ENCODE measurements at places on chromosomes 2 and 18. TPM values are rescaled to one million over a fixed set of nuclear protein-coding genes. Genes with fewer than 3 reads are reported as not detected.

DNA sequence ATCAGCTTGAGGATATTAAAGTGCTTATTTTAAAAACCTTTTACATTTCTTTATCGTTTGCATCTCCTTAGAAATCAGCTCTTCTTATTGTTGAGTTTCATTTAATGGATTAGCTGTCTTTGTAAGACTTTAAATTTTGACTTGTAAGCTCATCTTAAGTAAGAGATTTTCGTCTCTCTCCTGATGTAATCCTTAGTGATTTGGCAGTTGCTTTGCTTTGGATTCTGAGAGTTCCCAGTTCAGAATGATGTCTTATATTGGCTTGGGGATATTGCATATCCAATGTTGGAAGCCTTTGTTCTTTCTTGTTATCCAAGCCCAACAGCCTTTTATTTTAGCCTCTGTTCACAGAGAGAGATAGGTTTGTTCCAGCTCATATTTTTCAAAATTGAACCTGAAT lies 212.1 kb downstream of the ARL6IP6 start:
- no peaks in the 10 kb centered on the region for H3K36me3 ChIP-seq
- no peak overlapping the region for H3K4me3 ChIP-seq
- H3K27ac ChIP-seq, result no peak overlapping the region

DNA sequence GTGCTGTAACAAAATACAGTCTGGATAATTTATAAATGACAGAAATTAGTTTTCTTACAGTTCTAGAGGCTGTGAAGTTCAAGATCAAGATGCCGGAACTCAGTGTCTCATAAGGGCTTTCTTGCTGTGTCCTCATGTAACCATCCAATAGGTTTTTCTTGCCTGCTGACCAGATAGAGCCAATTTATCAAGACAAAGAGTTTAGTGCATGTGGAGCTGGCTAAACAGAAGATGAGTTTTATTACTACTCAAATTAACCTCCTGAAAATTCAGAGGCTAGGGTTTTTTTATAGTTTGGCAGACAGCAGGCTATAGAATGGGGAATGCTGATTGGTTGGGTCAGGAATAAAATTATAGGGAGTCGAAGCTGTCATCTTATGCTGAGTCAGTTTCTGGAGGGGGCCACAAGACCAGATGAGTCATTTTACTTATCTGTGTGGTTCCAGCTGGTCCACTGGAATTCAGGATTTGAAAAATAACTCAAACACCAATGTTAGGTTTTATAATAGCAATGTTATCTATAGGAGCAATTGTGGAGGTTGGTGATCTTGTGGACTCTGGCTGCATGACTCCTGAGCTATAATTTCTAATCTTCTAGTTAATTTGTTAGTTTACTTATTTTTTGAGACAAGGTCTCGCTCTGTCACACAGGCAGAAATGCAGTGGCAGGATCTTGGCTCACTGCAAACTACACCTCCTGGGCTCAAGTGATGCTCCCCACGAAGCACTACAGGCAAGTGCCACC lies 3.2 kb upstream of the PDK1 start:
- no peaks in the 10 kb centered on the region for H3K36me3 ChIP-seq
- H3K4me1 ChIP-seq, result peaks cover 22% of the 10 kb centered on the region
- H3K27me3 ChIP-seq, result no peaks in the 10 kb centered on the region
- no peak for DNase-seq
- no peak overlapping the region for H3K27ac ChIP-seq
- no peak overlapping the region for H3K4me3 ChIP-seq

DNA sequence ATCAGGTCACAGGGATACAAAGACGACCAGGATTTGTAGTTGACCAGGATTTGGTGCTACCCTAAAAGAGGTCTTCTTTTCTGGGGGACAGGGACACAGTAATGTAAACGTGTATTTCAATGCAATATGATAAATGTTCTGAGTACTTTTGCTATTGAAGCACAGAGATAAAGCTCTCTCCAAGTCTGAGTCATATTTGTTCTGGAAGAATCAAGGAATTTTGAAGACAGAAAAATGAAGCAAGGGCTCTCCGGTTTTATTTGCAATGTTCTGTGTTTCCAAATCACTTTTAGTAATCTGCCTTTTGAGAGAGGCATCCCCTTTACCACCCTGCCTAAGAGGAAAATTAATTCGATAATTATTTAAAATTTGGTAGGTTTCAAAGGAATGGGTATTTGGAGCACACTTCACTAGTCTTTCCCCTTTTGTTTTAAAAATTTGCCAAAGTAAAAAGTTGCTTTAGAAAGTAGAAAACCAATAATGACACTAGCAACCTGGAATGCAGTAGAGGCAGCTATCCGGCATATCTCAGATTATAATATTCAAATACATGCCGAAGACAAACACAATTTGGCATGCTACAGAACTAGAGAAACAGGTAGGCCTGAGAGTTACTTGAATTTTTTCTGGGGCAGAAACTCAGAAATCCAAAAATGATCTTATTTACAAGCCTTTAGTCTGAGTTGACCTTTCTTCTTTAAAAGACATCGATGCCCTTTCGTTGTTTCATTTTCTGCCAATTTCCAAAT lies 82.7 kb downstream of the MREG start:
- peak overlapping the region; percentile 4 for H3K27ac ChIP-seq
- no peak overlapping the region for H3K4me3 ChIP-seq
- H3K27me3 ChIP-seq, result no peaks in the 10 kb centered on the region

- H3K27me3 ChIP-seq, result peaks cover 12% of the 10 kb centered on the region
- H3K4me1 ChIP-seq, result peaks cover 24% of the 10 kb centered on the region
- no peaks in the 10 kb centered on the region for H3K36me3 ChIP-seq
- DNase-seq, result no peak
- H3K27ac ChIP-seq, result no peak overlapping the region
- no peak overlapping the region for H3K4me3 ChIP-seq
These were observed 8.2 kb downstream of the CYP26B1 start for GRCh38 chr2:72139471-72139873.

EML6 gene
- total RNA-seq, result 0.73 TPM

DNA sequence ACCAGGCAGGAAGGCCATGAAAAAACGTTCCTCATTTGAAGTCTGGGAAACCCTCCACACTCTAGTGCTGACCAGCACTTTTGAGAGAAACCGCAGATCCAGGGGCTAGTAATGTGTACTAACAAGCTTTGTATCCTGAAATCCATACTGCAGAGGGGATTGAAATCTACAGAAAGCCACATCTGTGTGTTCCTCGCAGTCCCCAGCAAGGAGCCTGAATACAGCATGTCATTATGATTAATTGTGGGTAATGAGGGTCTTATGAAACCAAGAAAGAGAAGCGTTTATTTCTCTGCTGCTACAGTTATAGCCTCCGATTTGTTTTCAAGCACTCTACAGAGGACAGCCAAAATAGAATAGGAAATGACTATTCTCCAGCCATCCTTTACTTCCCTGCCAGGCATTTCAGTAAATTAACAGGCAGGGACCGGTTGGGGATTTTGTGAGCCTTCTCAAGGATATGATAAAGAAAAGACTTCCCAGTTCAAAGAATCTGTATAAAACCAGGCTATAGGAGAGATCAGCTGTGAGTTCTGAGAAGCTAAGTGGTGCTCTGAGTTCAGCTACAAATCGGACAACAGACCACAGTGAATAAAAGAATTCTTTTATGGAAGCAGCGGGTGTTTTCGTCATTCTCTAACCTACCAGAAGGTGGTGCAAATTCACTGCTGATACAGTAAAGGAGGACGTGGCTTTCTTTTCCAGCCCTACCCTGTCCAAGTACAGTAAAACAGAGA lies 133.4 kb downstream of the INSIG2 start:
- no peaks in the 10 kb centered on the region for H3K4me1 ChIP-seq
- H3K36me3 ChIP-seq, result no peaks in the 10 kb centered on the region
- H3K27me3 ChIP-seq, result peaks cover 72% of the 10 kb centered on the region
- no peak overlapping the region for H3K27ac ChIP-seq

DNA sequence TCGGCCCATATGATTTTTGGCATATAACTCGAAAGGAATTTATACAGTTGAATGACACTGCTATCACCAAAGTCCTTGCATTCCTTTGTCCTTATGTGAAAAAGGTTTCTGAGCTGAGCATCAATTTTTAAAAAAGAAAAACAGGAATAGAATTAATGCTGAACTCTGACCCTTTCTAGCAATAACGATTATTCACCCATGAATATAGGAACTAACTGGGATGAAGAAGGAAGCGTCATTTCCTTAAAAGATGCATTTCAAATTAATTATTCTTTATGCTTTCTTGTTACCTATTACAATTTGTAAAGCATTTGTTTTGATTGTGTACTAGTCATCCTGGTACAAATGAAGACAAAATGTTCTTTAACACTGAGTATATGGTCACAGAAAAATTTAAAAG lies 19.3 kb downstream of the TMEM247 start:
- no peak overlapping the region for H3K4me3 ChIP-seq
- no peaks in the 10 kb centered on the region for H3K4me1 ChIP-seq
- H3K27me3 ChIP-seq, result no peaks in the 10 kb centered on the region
- no peak overlapping the region for H3K27ac ChIP-seq

DNA sequence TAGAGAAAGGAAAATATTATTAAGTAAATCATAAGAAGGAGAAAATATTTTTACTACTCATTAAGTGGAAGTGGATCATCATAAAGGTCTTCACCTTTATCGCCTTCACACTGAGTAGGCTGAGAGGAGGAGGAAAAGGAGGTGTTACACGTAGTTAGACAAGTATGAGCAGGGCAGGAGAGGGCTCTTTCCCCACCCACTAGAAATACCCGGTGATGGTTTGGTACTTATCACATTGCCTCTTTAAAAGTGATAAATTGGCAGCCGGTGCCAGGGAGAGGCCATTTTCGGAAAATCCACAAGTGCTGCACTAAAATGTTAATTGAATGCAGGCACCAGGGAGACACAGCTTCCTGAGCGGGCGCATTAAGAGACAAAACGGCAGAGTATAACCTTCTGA lies 598.7 kb upstream of the SOX11 start:
- no peak overlapping the region for H3K27ac ChIP-seq
- no peak for DNase-seq
- H3K27me3 ChIP-seq, result no peaks in the 10 kb centered on the region
- no peak overlapping the region for H3K4me3 ChIP-seq
- H3K36me3 ChIP-seq, result no peaks in the 10 kb centered on the region

RESP18 gene
- not detected for total RNA-seq

IL36B gene
- total RNA-seq, result not detected

DNA sequence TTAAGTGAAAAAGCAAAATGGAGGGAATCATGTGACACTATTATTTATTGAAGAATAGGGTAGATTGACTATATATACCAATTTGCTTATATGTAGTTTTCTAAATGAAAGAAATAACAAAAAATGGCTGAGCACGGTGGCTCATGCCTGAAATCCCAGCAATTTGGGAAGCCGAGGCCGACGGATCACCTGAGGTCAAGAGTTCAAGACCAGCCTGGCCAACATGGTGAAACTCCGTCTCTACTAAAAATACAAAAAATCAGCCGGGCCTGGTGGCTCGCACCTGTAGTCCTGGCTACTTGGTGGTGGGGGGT lies 59.3 kb upstream of the MYCN start:
- H3K4me3 ChIP-seq, result no peak overlapping the region
- H3K27ac ChIP-seq, result no peak overlapping the region
- no peaks in the 10 kb centered on the region for H3K4me1 ChIP-seq
- no peaks in the 10 kb centered on the region for H3K36me3 ChIP-seq
- DNase-seq, result no peak
- no peaks in the 10 kb centered on the region for H3K27me3 ChIP-seq

CENPO gene
- 10.6 TPM for total RNA-seq

RBKS gene
- total RNA-seq, result 4.0 TPM

CRYGC gene
- not detected for total RNA-seq

GRCh38 chr2:240628808-240629618 lies 3.7 kb downstream of the GPR35 start:
- no peaks in the 10 kb centered on the region for H3K27me3 ChIP-seq
- H3K27ac ChIP-seq, result no peak overlapping the region
- H3K4me3 ChIP-seq, result no peak overlapping the region
- DNase-seq, result peak; percentile 74
- H3K4me1 ChIP-seq, result no peaks in the 10 kb centered on the region

GNAL gene
- total RNA-seq, result 1.8 TPM

DNA sequence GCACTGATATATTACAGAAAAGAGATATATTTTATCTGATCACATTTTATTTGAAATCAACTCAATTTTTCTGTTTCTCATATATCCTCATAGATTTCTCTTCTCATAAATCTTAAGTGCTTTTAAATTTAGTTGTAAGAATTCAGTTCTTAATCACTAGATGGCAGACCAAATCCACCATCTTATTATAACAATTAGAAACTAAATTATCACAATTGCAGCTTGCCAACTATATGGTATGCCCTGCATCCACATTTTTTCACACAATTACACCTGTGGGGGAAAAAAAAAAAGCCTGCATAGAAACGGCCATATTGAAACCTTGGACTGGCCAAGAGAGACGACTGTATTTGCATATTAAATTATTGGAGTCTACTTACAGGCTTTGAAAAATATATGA lies 64.4 kb downstream of the COL5A2 start:
- H3K27ac ChIP-seq, result no peak overlapping the region
- no peak for DNase-seq
- no peaks in the 10 kb centered on the region for H3K4me1 ChIP-seq
- H3K4me3 ChIP-seq, result no peak overlapping the region
- H3K36me3 ChIP-seq, result no peaks in the 10 kb centered on the region
- no peaks in the 10 kb centered on the region for H3K27me3 ChIP-seq

GRCh38 chr2:172969166-172969565 lies 106.5 kb upstream of the MAP3K20 start:
- no peaks in the 10 kb centered on the region for H3K36me3 ChIP-seq
- no peaks in the 10 kb centered on the region for H3K27me3 ChIP-seq
- H3K4me1 ChIP-seq, result no peaks in the 10 kb centered on the region
- DNase-seq, result no peak
- H3K27ac ChIP-seq, result peak overlapping the region; percentile 31
- no peak overlapping the region for H3K4me3 ChIP-seq

FAM110C gene
- 5.5 TPM for total RNA-seq

DNA sequence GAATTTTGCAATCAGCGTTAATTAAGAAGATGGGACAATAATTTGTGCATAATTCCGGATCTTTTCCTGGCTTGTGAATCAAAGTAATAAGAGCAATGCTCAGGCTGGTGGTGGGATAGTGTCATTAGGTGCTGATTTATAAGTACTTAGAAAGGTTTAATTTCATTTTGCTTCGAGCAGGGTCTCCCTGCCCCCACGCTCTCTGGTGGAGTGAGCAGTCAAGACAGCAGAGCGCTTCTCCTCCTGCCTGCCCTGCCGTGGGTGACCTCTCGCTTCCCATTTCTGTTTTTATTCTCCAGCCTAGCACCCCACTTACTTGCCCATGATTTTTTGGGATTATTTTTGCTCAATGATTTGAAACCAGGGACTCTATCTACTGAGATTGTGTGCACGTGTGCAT lies 7.1 kb downstream of the ASB18 start:
- H3K27me3 ChIP-seq, result peaks cover 32% of the 10 kb centered on the region
- no peak for DNase-seq
- no peak overlapping the region for H3K27ac ChIP-seq

GRCh38 chr2:144630459-144631215 lies 110.7 kb upstream of the ZEB2 start:
- no peak overlapping the region for H3K27ac ChIP-seq
- no peaks in the 10 kb centered on the region for H3K27me3 ChIP-seq
- no peaks in the 10 kb centered on the region for H3K36me3 ChIP-seq
- peaks cover 7% of the 10 kb centered on the region for H3K4me1 ChIP-seq
- H3K4me3 ChIP-seq, result no peak overlapping the region

HADHB gene
- total RNA-seq, result 132 TPM

GRCh38 chr2:42010743-42011298 lies 37.0 kb upstream of the PKDCC start:
- H3K27ac ChIP-seq, result no peak overlapping the region
- no peak for DNase-seq
- no peaks in the 10 kb centered on the region for H3K36me3 ChIP-seq
- H3K4me3 ChIP-seq, result no peak overlapping the region

All from left lung (tissue), 14 donors.